ENCODE measurements at places on chromosomes 5 and 9. TPM values are rescaled to one million over a fixed set of nuclear protein-coding genes. Genes with fewer than 3 reads are reported as not detected.
A peak's percentile ranks its signal among the peaks of the same experiment; 100 is the strongest.

Gene PPP3R2
- total RNA-seq, result not detected

Gene KDM4C
- 62.6 TPM for total RNA-seq

Gene OGN
- 4.5 TPM for total RNA-seq

Gene CCDC192
- total RNA-seq, result not detected

Gene SLC46A2
- total RNA-seq, result not detected

Gene OR1Q1
- total RNA-seq, result not detected

GRCh38 chr5:121182788-121183490 is 668.7 kb upstream of the FTMT start:
- no peaks in the 10 kb centered on the region for H3K4me1 ChIP-seq
- no peaks in the 10 kb centered on the region for H3K27me3 ChIP-seq
- DNase-seq, result no peak
- H3K4me3 ChIP-seq, result no peak overlapping the region

GRCh38 chr9:70324963-70325362 is 66.2 kb downstream of the SMC5 start:
- H3K27ac ChIP-seq, result no peak overlapping the region
- H3K36me3 ChIP-seq, result peaks cover 23% of the 10 kb centered on the region
- no peak for DNase-seq
- no peaks in the 10 kb centered on the region for H3K4me1 ChIP-seq

- no peak for DNase-seq
- no peaks in the 10 kb centered on the region for H3K4me1 ChIP-seq
- H3K4me3 ChIP-seq, result no peak overlapping the region
- no peaks in the 10 kb centered on the region for H3K27me3 ChIP-seq
- H3K36me3 ChIP-seq, result no peaks in the 10 kb centered on the region
Observed at GRCh38 chr9:34777666-34778065, 67.7 kb upstream of the CCL21 start.

GRCh38 chr9:135220601-135221575 is 133.4 kb downstream of the OLFM1 start:
- H3K4me3 ChIP-seq, result no peak overlapping the region
- no peaks in the 10 kb centered on the region for H3K36me3 ChIP-seq
- peaks cover 10% of the 10 kb centered on the region for H3K4me1 ChIP-seq
- no peak overlapping the region for H3K27ac ChIP-seq

DNA sequence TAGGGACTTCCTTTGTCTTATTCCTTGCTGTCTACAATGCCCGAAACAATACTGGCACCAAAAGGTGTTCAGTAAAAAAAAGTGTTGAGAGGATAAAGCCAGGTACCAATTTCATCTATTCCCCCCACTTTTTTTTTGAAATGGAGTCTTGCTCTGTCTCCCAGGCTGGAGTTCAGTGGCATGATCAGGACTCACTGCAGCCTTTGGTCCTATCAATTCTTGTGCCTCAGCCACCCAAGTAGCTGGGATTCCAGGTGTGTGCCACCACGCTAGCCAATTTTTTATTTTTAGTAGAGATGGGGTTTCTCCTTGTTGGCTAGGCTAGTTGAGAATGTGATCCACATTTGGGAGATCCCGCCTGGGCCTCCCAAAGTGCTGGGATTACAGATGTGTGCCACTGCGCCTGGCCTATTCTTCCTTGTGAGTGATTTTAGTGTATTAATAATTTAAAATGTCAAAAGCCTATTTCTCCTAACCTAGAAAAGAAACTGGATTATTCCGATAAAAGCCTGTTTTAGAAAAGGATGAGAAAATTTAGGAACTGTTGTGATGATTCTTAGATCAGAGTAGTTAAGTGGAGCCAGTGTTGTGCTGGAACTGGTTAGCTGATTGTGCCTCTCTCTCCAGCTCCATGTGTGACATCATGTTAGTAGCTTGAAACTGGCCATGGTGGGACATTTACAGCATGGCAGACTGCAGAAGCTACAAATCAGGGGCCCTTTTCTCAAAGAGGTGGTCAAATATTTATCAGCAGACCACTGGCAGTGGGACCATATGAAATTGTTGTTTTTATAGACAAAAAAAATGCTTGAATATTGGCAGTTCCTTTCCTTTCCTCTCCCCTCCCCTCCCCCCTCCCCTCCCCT is 14.3 kb downstream of the CDC42SE2 start:
- H3K36me3 ChIP-seq, result no peaks in the 10 kb centered on the region
- H3K27ac ChIP-seq, result no peak overlapping the region
- H3K27me3 ChIP-seq, result no peaks in the 10 kb centered on the region
- DNase-seq, result no peak

GRCh38 chr5:38291355-38291754 is 33.0 kb downstream of the EGFLAM start:
- H3K4me1 ChIP-seq, result no peaks in the 10 kb centered on the region
- H3K27ac ChIP-seq, result no peak overlapping the region
- no peaks in the 10 kb centered on the region for H3K27me3 ChIP-seq
- no peak for DNase-seq
- no peak overlapping the region for H3K4me3 ChIP-seq

GRCh38 chr5:116813356-116813755 is 238.7 kb upstream of the SEMA6A start:
- no peak overlapping the region for H3K27ac ChIP-seq
- no peaks in the 10 kb centered on the region for H3K4me1 ChIP-seq
- no peak overlapping the region for H3K4me3 ChIP-seq
- no peak for DNase-seq
- no peaks in the 10 kb centered on the region for H3K27me3 ChIP-seq

DNA sequence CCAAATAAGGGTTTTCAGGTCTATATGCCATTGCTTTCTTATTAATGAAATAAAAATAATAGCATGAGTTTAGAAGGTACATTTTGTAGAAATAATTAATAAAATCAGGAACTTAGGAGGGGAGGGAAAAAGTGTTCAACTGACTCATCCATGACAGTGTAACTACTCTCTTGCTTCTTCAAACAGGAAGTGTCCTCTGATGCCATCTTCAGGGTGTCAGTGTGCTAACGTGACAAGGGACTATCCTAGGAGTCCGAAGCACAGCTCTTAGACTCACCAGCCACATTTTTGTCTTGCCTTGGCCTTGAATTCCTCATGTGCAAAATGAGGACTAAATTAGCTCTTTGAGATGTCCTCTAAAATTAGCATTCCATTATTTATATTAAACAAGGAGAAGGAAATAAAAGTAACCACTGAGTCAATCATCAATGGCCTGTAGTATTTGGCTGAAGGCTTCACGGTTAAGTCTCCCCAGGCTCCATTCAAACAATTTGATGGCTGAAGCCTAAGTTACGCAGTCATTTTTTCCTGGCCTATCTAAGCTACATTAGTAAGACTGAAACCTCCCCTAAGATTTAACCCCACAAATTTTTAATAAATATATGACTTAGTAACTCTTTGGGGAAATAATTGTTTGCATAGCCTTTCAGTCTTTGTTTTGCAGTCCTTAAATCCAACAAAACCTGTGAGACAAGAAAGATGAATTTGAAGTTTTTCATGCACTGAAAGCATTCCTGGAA is 151.1 kb downstream of the ARL15 start:
- no peaks in the 10 kb centered on the region for H3K4me1 ChIP-seq
- H3K27me3 ChIP-seq, result no peaks in the 10 kb centered on the region
- H3K36me3 ChIP-seq, result no peaks in the 10 kb centered on the region

DNA sequence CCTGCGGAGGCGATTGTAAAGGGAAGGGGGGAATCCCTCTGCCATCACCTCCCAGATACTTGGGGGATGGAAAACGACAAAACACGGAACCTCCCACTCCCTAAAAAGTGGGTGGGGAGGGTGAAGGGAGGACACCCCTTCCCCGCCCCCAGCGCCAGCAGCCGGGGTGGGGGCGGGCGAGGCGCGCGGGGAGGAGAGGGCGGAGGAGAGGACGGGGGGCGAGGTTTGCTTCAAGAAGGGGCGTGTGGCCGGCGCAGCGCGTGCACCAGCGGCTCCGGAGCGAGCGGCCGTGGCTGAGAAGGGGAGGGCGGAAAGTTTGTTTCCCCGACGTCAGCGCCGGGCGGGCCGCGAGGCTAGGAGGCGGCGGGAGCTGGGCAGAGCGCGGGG is at the start of gene PRRX2:
PRRX2 (plus strand) TSS at position 259 of the 387 bp plus-strand sequence. CDS start 221 bp downstream, outside the sequence.
- H3K4me1 ChIP-seq, result no peaks in the 10 kb centered on the region
- H3K4me3 ChIP-seq, result no peak within 1 kb of the TSS
- peak; percentile 14 for DNase-seq
- peaks cover 5% of the 10 kb centered on the region for H3K27me3 ChIP-seq
- H3K36me3 ChIP-seq, result no peaks in the 10 kb centered on the region

GRCh38 chr5:40491644-40492043 is 188.1 kb upstream of the PTGER4 start:
- H3K4me3 ChIP-seq, result no peak overlapping the region
- DNase-seq, result no peak
- no peaks in the 10 kb centered on the region for H3K27me3 ChIP-seq

DNA sequence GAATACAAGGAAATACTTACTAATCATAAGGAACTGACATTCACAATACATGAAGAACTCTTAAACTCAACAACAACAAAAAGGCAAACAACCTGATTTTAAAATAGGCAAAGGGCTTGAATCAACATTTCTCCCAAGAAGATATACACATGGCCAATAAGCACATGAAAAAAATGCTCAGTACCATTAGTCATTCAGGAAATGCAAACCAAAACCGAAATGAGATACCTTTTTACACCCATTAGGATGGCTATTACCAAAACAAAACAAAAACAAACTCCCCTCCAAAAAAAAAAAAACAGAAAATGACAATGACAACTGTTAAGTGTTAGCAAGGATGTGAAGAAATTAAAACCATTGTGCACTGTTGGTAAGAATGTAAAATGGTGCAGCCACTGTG is 104.1 kb upstream of the ZNF462 start:
- no peak overlapping the region for H3K27ac ChIP-seq
- DNase-seq, result no peak
- H3K4me3 ChIP-seq, result no peak overlapping the region
- H3K36me3 ChIP-seq, result no peaks in the 10 kb centered on the region
- H3K4me1 ChIP-seq, result peaks cover 12% of the 10 kb centered on the region

DNA sequence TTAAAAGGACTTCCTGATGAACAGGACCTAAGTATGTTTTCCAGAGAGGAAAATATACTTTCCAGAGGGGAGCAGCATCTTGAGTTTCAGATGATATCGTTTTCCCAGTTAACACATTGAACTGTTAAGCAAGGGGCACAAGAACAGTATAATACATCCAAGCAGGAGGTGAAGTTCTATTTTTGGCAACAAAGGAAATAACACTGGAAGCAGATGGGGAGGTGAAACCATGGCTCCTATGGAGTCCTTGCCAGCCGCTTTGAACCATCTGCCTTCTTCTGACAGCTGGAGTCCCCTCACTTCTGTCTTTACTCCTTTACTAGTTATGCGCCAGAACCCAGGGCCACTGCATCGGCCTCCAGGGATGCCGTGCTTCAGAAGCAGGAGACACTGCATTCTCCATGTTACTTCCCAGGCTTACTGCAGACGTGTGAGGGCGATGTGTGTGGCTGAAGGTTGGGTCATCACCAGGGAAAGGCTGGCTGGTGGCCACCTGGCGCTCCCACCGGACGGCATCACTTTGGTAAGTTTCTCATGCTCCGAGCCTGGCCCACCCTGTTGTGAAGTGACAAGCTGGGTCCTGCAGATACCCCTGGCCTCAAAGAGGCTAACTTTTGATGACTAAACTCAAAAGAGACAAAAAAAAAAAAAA is 77.8 kb downstream of the TTLL11 start:
- H3K27me3 ChIP-seq, result no peaks in the 10 kb centered on the region
- H3K27ac ChIP-seq, result no peak overlapping the region
- DNase-seq, result no peak
- no peaks in the 10 kb centered on the region for H3K36me3 ChIP-seq
- H3K4me1 ChIP-seq, result no peaks in the 10 kb centered on the region
- no peak overlapping the region for H3K4me3 ChIP-seq

DNA sequence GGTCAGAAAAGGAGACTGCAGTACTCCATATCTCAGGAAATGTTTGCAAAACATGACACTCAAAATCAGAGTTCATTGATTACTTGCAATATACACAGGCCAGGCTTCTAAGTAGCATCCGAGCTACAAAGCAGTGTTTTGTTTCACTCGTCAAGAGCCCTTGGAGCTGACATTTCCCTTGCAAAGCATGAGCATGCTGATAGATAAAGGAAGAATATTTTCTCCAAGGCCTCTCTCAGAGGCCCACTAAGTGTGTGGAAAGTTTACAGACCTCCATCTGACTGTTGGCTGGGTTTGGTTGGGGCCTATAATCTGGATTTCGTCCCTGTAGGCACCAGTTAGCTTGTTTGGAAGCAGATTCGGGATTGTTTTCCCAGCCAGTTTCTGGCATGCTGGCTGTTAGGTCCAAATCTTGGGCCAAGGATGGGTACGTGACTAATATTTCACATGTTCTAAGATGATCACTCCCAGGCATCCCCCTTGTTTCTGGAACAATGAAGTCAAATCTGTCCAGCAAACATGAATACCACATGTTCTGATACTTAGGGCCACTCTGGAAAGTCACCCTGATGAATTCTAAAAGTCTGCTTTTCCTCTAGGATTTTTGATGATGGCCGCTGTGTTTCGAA is 161.3 kb downstream of the RFK start:
- no peaks in the 10 kb centered on the region for H3K27me3 ChIP-seq
- H3K36me3 ChIP-seq, result no peaks in the 10 kb centered on the region
- no peak overlapping the region for H3K27ac ChIP-seq
- no peak overlapping the region for H3K4me3 ChIP-seq
- no peak for DNase-seq

- H3K27ac ChIP-seq, result no peak overlapping the region
- H3K4me3 ChIP-seq, result no peak overlapping the region
- H3K27me3 ChIP-seq, result no peaks in the 10 kb centered on the region
- H3K36me3 ChIP-seq, result no peaks in the 10 kb centered on the region
- no peaks in the 10 kb centered on the region for H3K4me1 ChIP-seq
Observed at GRCh38 chr5:152529440-152529839, 124.4 kb upstream of the NMUR2 start.

DNA sequence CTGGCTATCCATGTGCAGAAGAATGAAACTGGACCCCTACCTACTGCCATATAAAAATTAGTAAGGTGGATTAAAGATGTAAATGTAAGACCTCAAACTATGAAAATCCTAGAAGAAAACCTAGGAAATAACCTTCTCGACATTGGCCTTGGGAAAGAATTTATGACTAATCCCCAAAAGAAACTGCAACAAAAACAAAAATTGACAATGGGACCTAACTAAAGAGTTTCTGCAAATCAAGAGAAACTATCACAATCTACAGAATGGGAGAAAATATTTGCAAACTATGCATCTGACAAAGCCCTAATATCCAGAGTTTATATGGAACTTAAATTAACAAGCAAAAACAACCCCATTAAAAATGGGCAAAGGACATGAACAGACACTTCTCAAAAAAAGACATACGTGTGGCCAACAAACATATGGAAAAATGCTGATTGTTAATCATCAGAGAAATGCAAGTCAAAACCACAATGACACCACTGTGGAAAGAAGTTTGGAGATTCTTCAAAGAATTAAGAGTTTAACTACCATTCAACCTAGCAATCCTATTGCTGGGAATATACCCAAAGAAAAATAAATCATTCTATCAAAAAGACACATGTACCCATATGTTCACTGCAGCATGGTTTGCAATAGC is 98.5 kb downstream of the NR3C1 start:
- no peak overlapping the region for H3K4me3 ChIP-seq
- DNase-seq, result no peak
- H3K4me1 ChIP-seq, result peaks cover 3% of the 10 kb centered on the region
- H3K27me3 ChIP-seq, result no peaks in the 10 kb centered on the region
- H3K36me3 ChIP-seq, result peaks cover 9% of the 10 kb centered on the region

All from thyroid gland (tissue), 4 donors.